ENCODE measurements at places on chromosomes 7 and 10.

- DNase-seq, result no peak
Measured at GRCh38 chr7:100066953-100067352, 14.6 kb downstream of the ZNF3 start.

- DNase-seq, result no peak
Measured at GRCh38 chr10:96416643-96417042, 57.8 kb upstream of the OPALIN start.

DNA sequence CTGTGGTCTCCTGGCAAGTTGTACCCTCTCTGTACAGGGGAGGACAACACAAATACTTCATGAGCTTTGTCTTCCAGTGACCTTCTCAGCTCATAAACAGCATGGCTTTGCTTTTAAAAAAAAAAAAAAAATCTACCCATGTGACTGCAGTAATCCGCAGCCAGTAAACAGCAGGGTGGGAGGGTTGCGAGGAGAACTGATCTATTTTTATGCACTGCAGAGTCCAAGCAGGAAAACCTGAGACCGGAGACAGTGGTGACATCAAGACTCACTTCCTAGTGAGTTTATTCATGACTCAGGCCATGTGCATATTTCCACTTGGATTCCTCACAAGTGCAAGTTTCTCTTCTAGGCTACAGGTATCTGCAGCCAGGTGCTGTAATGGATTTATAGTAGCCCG lies 127.9 kb downstream of the NRF1 start:
- no peak for DNase-seq

DNA sequence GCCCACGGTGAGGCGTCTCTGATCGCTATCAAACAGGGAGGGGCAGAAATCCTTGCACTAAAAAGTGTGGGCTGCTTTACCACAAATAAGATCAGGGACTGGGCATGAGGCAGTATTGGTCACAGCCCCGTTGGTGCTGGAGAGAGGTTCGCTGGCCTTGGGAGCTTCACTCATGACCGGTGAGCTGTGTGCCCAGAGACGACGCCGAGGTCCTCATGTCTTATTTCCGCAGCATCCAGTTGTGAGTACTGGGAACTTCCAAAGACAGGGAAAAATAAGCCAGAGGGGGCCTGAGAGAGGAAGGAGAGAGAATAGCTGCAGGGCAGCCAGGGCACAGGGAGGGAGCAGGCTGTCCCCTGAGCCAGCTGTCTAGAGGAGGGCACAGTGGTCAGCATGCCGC lies 154.2 kb upstream of the PRKCQ start:
- DNase-seq, result no peak

DNA sequence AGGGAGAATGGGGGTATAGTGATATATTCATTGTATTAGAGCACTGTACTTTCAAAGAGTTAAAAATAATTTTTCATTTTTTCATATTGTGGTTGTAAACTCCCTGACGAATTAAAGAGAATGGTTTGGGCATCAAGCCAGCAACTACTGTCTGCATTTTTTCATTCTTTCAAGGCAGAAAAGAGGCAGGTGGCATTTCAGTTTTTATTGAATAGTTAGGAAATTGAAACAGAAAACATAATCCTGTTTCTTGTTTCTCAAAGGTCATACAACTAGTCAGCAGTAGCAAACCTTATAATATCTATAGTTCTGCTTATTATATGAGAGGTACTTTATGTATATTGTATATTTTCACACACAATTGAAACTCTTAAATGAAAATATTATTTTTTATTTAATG lies 303.9 kb upstream of the KCND2 start:
- no peak for DNase-seq

- no peak for DNase-seq
Measured at GRCh38 chr7:80593869-80594586, 44.4 kb upstream of the CD36 start.

DNA sequence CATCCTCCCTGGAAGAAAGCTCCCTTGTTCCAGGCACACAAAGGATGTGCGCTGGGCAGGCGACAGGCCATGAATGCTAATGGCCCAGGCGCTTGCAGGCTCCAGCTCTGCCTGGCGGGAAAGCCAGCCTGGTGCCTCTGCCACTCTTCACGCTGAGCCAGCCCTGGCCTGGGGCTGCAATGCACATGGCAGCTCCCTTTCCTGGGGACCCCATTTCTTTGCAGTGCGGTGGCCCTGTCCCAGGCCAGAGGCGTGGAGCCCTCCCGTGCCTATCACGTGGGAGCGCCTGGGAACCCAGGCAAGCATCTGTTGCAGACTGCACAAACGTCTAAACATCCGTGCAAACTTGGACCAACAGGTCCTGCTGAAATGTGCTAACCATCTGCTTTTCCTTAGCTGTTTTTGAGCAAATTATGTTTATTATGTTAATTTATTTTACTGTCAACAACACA lies 152.1 kb upstream of the LYZL2 start:
- no peak for DNase-seq

DNA sequence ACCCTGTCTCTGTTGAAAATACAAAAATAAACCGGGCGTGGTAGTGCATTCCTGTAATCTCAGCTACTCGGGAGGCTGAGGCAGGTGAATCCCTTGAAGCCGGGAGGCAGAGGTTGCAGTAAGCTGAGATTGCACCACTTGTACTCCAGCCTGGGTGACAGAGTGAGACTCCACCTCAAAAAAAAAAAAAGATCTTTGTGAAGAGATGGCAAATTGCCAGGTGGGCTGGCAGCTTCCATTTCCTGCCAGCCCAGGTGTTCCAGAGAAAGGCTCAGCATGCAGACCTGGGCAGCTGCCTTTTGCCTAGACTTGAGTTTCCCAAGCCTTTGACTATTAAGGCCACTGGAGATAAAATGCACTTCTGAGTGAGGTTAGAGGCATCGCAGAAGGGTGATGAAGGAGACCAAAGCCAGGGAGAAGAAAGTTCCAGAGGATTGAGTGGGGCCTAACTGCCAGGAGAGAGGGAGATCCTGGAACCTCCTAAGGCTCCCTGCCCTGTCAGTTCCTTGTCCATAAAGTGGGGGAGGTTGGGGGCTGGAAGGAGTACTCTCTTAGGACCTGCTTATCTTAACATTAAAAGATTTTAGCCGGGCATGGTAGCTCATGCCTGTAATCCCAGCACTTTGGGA lies 10.0 kb upstream of the DDIT4 start:
- DNase-seq, result no peak

DNA sequence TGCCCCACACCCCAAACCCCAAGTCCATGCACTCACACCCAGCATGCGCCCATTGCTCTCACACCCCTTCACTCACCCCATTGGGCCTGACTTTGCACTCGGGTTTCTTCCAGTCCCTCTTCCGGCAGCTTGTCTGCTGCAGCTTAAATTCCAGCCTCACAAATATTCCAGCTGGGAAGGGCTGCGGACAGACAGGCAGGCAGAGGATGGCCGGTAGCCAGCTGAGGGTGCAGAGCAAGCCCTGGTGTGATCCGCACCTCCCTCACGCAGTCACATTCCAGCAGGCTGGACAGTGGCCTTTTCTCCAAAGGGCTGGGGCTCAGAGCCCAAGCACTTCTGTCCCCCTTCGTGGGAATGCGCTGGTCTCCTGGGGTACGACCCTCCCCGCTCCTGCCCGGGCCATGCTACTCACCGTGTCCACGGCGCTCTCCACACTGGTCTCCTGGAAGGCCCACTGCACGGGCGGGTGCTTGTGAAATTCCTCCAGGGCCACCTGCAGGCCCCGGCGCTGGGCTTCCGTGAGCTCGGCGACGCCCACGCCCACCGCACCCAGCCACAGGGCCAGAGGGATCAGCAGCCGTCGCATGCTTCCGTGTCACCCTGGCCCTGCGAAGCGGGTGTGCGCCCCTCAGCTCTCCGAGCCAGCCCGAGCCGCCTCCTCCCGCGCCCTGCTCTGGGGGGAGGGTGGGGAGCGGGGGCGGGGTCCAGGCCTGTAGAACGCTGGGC lies 1.2 kb downstream of the RARRES2 start:
- DNase-seq, result no peak

DNA sequence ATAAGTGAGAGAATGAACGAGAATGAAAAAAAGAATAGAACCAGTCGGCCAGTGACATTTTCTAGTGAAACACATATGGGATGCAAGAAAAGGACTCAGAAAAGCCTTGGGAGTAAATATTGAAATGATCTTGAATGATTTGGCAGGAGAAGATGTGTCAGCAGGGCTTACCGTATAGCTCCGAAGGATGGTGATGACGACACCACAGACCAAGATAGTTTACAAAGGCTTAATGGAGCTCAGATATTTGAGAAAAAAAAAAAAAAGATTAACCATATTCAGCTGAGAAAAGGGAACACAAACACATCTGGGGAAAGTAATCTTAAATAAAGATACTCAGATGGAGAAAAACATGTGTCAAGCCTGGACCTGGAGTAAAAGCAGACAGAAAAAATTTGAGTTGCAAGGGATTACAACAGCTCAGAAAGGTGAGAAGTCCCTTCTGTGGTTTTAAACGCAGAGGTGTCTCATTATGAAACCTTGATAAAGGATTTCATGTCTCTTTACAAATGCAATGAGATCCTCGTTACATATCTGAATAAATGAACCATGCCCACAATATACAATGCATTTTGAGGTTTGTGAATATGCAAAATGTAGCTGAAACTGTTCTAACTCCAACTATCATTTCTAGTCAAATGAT lies 36.0 kb downstream of the DNAJB9 start:
- no peak for DNase-seq

DNA sequence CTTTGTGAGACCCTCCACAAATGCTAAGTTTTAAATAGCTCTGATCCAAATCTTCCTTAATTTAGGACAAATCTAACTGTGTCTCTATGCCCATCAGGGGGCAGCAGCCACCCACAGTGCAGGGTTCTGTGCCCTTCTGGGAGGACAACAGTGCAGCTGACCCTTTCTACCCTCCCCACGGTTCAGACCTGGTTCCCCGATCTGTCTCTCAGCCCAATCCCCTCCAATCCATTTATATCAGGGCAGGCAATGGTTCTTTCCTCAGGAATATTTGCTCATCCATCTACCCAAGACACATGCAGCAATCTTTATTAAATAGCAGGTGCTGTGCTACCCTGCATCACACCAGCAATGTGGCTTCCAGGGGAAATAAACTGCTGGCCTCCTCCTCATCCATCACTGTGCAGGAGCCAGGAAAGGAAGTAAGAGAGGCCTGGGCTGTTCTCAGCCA lies 4.0 kb upstream of the RBM28 start:
- no peak for DNase-seq

DNA sequence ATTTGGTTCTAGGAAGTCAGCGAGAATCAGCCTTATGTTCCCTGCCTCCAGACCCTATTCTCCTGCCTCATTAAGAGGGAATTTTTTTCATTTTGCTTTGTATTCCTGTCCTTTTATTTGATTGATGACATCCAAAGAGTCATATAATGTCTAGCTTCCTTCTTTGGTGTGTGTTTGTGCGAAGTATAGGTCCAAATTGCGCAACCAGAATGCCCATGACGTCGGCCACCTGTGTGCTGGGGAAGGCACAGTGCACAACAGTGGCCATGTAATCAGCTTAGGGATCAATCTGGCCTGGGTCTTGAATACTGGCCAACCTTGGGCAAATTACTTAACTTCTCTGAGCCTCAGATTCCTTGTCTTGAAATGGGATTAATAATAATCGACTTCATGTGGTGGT lies 206.2 kb downstream of the VTI1A start:
- DNase-seq, result no peak

- no peak for DNase-seq
Measured at GRCh38 chr10:76022366-76022765, 590.9 kb downstream of the LRMDA start.

DNA sequence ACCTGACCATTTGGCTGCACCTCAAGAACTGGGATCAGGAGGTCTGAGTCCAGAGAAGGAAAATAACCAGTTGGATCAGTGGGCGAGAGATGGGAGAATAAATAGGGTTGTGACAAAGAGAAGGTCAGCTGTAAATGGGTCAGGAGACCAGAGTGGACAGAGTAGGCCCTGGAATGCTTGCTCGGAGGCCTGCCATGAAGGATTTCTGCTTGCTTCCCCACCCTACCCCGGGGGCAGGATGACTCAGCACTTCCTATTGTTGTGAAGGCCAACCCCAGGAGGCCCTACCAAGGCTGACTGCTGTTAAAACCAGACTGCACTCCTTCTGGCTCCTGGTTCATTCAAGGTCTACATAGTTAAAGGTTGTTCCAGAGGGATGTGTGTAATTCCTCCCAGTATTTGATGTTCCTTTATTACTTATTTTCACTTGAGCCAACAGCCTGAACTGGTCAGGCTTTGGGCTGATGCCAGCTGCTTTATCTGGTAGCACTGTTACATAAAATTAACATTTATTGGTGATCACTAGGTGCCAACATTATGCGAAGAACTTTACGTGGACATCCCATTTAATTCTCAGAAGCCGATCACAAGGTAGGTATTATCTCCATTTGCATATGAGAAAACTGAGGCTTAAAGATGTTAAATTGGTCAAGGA lies 27.3 kb upstream of the IFRD1 start:
- peak; percentile 82 for DNase-seq

- DNase-seq, result no peak
Measured at GRCh38 chr10:121043124-121043849, 192.1 kb downstream of the WDR11 start.

- DNase-seq, result no peak
Measured at GRCh38 chr10:89341649-89342048, 13.9 kb downstream of the IFIT3 start.

DNA sequence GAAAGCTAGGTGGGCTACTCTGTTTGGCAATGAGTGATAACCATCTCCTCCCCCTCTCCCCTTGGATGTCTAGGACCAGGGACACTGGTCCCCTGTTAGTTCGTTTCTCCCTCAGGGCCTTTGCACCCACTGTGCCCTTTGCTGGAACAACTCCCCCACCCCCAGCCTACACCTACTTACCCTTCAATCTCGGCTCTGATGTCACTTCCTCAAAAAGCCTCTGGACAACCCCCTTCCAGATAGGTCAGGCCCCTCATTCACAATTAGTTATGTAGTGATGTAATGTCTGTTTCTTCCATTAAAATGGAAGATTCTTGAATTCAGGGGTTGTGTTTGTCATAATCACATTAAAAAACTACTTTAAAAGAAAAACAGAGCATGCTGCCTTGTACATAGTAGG lies 152.9 kb downstream of the SNX10 start:
- no peak for DNase-seq

- no peak for DNase-seq
Measured at GRCh38 chr10:93142534-93142933, 68.8 kb downstream of the CYP26A1 start.
